ENCODE measurements at places on chromosomes 12 and 14.

GRCh38 chr14:33393231-33393894, 454.7 kb downstream of the NPAS3 start:
- DNase-seq = no peak

DNA sequence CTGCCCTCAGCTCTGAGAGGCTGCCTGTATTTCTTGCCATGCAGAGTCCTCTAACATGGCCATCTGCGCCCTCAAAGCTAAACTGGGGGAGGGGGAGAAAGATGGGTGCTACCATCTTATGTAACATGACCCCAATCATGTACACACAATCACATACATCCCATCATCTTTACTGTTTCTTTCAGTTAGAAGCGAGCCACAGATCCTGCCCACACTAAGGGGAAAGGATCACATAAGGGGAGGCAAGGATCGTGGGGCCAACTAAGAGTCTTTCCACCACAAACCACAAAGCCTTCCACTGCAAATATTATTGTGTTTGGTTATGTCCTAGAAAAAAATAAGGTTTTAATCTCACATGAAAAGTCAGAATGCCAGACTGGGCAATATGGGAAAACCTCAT, 11.8 kb upstream of the AMN1 start:
- DNase-seq = no peak

DNA sequence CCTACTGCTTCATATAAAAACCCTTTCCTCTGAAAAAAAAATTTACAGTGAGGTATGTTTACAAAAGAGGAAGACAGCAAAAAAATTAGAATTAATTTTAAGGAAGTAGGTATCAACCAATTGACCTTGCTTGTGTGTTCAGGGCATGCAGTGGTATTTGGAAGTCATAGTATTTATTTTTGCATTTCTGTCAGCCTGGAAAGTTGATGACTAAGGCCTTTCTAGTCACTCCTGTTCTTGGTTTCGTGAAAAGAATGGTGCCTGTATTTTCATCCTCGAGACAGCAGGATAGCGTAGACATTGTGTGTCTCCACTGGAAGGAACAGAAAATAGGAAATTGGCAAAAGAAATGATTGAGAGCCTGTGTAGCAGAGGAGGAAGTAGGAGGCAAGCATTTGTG, 24.5 kb downstream of the SLC16A7 start:
- DNase-seq = no peak

DNA sequence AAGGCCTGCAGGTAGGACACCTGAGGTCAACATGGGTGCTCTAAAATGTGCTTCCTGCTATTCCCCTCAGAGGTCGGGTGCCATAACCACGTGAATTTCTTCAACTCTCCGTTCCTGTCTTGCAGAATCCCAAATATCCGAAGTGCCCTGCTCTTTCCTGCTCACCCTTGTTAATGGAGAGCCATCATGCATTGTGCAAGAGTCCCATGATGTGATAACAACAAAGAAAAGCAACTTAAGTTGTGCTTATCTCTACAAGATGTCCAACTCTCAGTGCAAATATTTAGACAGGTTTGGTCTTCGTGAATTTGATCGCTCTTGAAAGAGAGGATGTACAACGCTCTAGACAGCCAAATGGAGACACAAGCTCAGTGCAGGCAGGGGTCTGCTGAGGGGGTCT, 210.6 kb upstream of the PLXNC1 start:
- DNase-seq = no peak

GRCh38 chr14:74459289-74459946, 33.4 kb upstream of the SYNDIG1L start:
- no peak for DNase-seq

DNA sequence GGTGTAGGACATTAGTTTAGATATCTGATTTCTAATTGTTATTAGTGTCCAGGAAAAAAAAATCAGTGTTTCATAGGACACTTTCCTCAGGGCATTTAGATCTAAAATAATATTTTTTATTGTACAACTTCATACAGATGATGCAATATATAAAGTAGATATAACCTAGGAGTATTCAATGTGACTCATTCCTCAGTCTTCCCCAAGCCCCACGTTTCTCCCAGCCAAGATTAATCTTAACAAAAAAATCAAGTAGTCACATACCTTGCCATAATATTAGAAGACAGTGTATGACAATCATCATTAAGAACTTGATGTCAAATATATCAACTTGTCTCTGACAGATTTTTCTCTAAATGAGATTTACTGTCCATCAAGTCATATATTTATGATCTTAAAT, 37.1 kb downstream of the PPFIA2 start:
- DNase-seq = no peak

GRCh38 chr12:79420146-79420618, 270.6 kb downstream of the PAWR start:
- no peak for DNase-seq

- DNase-seq = no peak
These were observed 5.1 kb upstream of the NUMB start for GRCh38 chr14:73463411-73463810.

- DNase-seq = no peak
These were observed 172.8 kb downstream of the ETV6 start for GRCh38 chr12:11822081-11822834.

DNA sequence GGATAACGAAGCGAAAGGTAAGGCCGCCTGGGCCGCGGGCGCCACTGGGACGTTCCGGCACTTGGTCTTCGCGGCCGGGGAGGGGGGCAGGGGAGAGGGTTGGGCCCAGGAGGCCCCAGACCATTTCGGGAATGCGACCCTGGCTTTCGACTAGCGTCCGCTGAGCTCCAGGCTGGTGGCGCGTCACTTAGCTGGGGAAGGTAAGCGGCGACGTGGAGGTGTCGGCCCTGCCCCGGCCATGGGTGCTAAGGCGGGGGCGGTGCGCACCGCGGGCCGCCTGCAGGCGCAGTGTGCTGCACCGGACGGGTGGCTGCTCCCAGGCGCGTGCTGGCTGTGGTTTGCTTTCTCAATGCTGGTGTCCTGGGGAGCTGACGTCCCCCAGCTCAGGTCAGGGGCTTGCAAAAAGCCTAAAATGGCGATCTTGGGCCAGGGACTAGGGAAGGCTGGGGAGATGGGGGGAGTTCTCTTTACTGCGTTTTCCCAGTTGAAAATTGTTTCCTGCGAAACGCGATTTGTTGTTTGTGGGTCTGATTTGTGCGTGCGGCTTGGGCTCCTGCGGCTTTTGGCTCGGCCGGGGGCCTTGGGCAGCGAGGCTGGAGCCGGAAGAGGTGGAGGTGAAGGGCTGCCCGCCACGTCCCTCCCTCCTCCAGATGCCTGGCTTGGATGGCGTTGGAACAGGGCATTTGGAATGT, 1.2 kb downstream of the HOXC10 start:
- DNase-seq = no peak

DNA sequence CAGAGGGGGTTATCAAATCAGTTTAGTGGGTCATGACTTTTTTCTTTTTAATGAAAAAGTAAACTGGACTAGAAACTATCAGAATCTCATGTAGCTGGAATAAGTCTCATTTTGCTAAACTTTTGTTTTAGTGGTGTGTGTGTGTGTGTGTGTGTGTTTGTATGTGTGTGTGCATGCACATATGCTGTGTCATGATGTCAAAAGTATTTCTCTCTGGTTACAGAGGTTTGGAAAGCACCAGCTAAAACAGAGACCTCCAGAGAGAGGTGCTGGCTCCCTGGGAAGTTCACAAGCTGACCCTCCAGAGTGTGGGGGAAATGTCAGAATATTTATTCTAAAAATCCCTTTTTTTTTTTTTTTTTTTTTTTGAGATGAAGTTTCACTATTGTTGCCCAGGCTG, 114.7 kb downstream of the LGMN start:
- DNase-seq = no peak

GRCh38 chr12:122874081-122874480, 21.8 kb downstream of the VPS37B start:
- DNase-seq = no peak

DNA sequence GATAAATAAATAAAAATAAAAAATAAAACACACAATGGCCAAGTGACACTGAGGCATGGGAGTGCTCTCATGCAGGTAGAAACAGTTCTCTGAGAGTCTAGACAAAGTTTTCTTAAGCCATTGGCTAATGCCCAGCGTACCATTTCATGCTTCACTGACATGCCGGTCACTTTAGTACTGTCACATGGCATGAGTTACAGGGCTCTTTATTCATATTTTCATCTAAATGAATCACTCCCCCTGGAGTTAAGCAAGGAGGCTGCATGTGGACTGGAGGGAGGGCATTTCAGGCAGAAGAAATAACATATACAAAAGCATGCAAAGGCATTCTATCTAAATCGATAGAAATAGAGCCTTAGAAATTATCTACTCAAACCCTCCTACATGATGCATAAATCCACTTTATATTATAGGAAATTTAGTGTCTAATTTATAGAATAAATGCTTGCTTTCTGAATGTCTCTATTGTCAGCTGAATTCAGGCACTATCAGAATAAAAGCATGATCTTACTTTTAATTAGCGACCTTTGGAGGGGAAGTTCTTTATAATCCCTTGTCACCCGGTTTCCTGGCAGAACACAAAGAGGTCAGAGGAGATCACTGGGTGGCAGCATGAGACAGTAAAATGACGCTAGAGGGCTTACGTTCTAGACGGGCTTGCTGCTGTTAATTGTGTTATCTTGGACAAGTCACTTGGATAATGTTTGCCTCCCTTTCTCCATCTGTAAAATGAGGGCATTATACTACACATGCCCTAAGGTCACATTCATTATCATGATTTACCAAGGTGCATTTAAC, 17.5 kb downstream of the DYRK4 start:
- DNase-seq = peak; percentile 18

- DNase-seq = no peak
These were observed 73.8 kb downstream of the DIO3 start for GRCh38 chr14:101634850-101635748.

DNA sequence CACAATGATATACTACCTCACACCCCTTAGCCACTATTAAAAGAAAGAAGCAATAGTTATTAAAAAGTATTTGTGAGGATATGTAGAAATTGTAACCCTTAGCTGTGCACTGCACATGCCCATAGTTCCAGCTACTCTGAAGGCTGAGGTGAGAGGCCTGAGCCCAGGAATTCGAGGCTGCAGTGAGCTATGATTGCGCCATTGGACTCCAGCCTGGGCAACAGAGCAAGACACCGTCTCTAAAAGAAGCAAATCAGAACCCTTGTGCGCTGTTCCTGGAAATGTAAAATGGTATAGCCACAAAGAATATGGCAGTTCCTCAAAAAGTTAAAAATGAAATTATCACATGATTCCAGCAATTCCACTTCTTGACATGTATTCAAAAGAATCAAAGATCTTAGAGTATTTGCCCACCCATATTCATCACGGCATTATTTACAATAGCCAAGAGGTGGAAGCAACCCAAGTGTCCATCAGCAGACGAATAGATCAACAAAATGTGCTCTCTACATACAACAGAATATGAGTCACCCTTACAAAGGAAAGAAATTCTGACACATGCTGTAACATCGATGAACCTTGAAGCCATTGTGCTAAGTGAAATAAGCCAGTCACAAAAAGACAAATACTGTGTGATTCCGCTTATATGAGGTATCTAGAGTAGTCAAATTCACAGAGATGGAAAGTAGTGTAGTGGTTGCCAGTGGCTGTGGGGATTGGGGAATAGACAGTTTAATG, 23.7 kb upstream of the YLPM1 start:
- DNase-seq = no peak

DNA sequence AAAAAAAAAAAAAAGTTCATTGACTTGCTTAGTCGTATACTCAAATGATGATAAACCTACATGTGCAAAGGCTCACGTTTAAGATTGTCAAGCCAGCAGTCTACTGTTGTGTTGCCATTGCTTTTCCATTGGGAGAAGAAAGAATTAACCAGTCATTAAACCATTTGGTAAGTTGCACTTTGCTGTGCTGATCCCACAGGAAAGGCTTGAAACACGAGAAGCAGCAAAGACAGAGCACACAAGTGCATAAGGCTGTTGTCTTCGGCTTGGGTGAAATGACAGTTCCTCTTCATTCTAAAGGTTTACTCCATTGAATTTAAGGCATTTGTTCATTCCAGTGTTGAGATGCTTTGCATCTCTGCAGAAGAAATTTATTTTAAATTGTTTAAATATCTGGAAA, 50.1 kb downstream of the ZC3H14 start:
- no peak for DNase-seq

GRCh38 chr12:82174936-82175335, 183.3 kb downstream of the CCDC59 start:
- DNase-seq = peak; percentile 85

GRCh38 chr12:34606749-34607519, 584.6 kb downstream of the ALG10 start:
- no peak for DNase-seq

- DNase-seq = no peak
These were observed 120.0 kb downstream of the OTOGL start for GRCh38 chr12:80219345-80219744.

DNA sequence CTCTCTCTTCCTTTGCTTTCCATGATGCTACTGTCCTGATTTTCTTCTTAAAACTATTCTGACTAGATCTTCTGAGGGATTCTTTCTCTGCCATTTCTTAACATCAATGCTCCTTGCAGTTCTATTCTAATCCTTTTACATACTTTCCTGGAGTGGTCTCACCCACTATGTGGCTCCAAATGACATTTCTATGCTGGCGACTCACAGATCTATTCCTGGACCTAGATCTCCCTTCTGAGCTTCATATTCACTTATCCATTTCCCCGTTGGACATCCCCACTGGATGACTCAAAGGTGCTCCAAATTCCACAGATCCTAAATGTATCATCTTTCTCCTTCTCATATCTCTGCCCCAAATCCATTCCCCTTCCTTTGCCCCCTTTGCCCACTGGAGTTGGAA, 4.1 kb downstream of the TEP1 start:
- DNase-seq = no peak

GRCh38 chr12:48336564-48336963, 14.2 kb downstream of the ZNF641 start:
- no peak for DNase-seq

DNA sequence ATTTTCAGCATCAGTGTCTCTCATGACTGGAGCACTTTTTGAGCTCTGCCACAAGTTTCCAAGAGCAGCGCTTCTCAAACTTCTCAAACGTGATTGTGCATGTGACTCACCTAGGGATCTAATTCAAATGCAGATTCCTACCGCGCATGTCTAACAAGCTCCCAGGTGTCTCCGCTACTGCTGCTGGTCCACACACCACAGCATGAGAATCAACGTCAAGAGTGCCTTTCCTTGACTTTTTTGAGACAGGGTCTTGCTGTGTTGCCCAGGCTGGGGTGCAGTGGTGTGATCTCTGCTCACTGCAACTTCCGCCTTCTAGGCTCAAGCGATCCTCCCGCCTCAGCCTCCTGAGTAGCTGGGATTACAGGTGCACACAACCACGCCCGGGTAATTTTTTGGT, 22.4 kb downstream of the GLRX5 start:
- DNase-seq = no peak

DNA sequence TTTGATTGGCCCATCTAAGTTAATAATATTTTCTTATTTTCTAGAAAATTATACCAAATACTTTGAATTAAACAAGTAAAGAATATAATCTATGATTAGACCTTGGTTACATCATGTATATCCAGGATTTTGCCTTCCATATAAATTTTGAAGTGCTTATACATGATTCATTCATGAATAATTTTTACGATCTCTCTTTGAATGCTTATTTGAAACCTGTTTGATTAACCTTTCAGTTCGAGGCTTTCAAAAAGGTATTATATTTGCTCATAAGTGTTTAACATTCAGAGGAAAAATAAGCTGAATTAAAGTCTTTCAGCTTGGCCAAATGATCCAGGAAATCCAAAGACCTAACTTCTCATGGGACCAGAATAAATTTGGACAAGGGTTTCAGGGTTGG, 495.2 kb upstream of the GARIN6 start:
- no peak for DNase-seq

- no peak for DNase-seq
These were observed 13.4 kb downstream of the LRIG3 start for GRCh38 chr12:58906917-58907316.

- DNase-seq = no peak
These were observed 92.4 kb downstream of the RBM19 start for GRCh38 chr12:113873740-113874139.

Measured in NCI-H1436 (cell line).